Posterior vena cava (tissue), 2 donors: ENCODE measurements at places on chromosomes 12 and 14. TPM values are rescaled to one million over a fixed set of nuclear protein-coding genes. Genes with fewer than 3 reads are reported as not detected.
A peak's percentile ranks its signal among the peaks of the same experiment; 100 is the strongest.

Gene ERBB3
- total RNA-seq, result 1.4 TPM

Gene DAO
- total RNA-seq, result 0.28 TPM

Gene RNASE3
- 0.60 TPM for total RNA-seq

Gene SIX6
- total RNA-seq, result not detected

Gene ANKS1B
- 32.7 TPM for total RNA-seq

Gene C14orf132
- 70.8 TPM for total RNA-seq

Gene ABHD12B
- not detected for total RNA-seq

Gene SDR9C7
- total RNA-seq, result not detected

Gene AP4S1
- 9.3 TPM for total RNA-seq

Gene ADCY6
- 31.6 TPM for total RNA-seq

Gene BCL2L14
- not detected for total RNA-seq

Gene CLMN
- 11.1 TPM for total RNA-seq

Gene C14orf180
- 1.4 TPM for total RNA-seq

DNA sequence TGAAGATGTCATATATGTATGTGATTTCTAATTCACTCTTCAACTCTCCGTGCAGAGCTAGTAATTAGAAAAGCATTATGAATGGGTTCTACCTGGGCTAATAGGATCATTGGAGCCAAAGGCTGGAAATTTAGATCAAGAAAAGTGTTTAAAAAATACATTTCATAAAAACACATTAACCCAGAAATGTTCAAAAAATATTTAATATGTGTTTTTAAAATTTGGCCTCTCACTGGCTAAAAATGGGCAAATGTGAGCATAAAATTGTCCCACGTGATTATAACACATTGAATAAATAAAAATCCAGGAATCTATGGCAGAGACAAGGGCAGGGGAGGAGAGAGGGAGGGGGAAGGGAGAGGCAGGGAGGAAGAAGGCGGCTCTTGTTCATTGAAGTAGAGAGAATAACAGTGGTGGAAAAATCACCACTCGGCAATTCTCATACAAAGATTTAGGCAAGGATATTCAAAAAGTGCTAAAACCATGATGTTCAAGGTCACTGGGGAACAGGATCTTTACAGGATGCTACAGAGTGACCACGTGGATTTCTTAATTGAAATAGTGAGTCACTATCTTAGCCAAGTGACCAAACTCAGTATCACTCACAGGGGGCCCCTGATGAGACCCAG lies 38.8 kb downstream of the FBXO21 start:
- DNase-seq, result no peak

GRCh38 chr12:66242311-66242710 lies 53.3 kb downstream of the IRAK3 start:
- DNase-seq, result no peak

- DNase-seq, result no peak
Measured at GRCh38 chr12:75690296-75690955, 179.0 kb upstream of the KRR1 start.

DNA sequence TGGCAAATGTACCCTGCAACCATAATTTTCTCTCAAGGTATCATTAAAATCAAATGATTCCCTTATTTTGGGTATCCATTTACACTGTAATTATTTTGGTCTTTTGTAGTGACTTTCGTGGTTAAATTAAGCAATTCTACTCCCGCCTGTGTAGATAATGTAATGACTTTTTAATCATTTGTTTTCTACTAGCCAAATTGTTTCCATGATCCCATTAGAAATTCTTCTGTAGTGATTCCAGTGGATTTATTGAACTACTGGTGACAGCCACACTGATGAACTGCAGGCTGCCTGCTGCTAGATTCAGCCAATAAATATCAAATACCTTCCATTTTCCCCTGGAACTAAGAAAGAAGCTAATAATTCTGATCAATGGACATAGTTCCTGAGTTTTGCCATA lies 96.0 kb downstream of the WIF1 start:
- no peak for DNase-seq

GRCh38 chr12:49909826-49910225 lies 6.1 kb upstream of the FAIM2 start:
- DNase-seq, result peak; percentile 78

DNA sequence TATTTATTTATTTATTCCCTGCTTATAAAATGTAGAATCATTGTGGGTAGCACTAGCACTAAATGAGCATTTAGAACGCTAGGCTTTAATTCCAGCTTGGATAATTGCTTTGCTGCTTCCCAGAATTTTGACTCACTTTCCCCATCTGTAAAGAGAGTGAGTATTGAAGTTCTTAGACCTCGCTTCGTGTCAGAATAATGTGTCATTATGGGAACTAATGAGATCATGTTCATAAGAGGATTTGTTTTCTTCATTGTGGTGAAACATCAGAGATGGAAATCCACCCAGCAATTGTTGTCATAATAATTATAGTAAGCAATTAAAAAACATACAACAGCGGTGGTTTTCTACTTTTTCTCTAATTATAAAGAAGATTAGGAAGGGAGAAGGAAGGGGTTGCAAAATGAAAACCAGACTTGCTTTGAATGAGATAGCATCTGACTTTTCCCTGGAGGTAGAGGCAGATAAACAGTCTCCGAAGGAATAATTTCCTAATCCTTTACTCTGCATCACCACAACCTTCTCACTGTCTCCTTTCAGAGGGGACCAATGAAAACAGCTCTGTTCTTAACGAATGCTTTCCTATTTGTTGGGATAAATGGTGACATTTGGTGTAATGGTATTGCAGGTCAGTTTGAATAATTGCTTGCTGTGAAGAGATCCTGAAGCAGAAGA lies 86.8 kb upstream of the ARHGAP5 start:
- no peak for DNase-seq

DNA sequence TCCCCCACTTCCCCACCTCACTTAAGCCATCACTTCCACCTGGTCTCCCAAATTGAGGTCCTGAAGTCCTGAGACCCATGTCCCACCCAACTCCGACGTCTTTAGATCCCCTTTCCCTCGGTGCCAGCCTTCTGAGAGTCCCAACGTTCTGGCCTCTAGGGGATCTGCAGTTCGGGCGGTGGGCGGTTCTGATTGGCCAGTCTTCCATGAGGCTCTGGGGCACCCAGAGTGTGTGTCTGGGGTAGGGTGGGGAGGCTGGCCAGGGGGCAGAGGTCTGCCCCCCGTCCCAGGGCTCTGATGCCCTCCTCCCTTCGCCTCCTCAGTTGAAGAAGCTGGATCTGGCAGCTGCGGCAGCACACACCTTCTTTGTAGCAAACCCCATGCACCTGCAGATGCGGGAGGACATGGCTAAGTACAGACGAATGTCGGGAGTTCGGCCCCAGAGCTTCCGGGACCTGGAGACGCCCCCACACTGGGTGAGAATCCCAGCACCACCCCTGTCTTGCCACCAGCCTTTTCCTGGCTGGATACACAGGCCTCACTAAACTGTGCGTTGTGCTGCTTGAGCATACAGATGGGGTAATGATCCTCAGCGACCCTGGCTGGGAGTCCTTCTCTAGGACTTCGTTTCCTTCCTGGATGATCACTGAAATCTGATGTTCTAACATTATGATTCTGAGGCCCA lies 1.5 kb downstream of the P3H3 start:
- no peak for DNase-seq

GRCh38 chr12:113190761-113191160 lies 5.2 kb downstream of the RITA1 start:
- no peak for DNase-seq

- no peak for DNase-seq
Measured at GRCh38 chr14:76911473-76911872, 85.3 kb downstream of the LRRC74A start.

- peak; percentile 69 for DNase-seq
Measured at GRCh38 chr14:35347323-35348043, 55.3 kb downstream of the PSMA6 start.

DNA sequence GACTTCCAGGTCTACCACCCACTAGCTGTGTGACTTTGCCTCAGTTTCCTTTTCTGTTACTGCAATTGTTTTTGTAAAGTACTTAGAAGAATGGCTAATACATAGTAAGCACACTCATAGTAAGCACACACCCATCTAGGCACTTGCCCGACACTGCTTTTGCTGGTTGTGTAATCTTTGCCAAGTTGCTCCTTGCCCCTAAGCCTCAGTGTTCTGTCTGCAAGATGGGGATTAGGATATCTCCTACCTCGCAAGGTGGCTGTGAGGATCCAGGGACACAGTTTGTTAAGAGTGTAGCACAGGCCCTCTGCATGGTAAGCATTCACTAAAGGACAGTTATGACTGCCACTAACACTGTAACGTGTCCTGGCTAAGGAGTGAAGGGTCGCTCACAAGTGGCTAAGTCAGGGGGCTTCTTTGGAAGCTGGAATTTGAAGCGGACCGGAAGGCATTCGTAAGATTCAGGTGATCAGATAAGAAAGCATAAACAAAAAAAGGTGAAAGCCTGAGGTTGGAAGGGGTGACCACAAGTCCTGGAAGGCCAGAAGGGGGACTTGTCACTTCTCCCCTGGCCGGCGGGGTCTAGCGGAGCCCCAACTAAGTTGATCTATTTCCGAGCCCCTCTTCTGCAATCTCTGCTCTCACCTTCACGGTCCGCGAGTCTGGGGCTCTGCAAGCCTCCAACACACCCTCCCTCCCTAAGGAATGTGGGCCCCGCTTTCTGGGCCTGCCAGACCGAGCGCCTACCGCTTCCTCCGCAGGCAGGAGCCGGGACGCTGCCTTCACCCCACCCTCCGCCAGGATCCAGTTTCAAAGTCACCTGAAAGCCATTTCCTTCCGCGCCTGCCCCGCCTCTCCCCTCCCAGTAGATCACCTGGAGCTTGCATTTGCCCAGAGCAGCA lies 1.5 kb upstream of the PLEKHG3 start:
- DNase-seq, result no peak

GRCh38 chr12:116818341-116818856 lies 62.8 kb downstream of the HRK start:
- no peak for DNase-seq

DNA sequence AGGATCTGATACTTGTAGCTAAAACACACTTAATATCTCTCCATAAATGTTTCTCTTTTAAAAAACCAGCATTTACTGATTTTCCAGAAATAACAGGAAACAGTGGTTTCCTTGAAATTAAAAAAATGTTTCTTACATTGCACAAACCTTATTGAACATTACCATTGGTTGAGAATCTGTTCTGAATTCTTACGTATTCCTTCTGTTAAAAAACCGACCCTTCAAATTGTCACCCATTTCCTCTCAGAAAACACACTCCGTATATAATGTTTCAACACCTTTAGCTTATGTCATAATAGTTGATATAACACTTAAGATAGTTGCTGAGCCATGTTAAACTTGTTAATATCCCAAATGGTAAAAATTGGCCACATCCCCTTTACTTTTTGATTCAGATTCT lies 51.2 kb downstream of the MSRB3 start:
- no peak for DNase-seq

DNA sequence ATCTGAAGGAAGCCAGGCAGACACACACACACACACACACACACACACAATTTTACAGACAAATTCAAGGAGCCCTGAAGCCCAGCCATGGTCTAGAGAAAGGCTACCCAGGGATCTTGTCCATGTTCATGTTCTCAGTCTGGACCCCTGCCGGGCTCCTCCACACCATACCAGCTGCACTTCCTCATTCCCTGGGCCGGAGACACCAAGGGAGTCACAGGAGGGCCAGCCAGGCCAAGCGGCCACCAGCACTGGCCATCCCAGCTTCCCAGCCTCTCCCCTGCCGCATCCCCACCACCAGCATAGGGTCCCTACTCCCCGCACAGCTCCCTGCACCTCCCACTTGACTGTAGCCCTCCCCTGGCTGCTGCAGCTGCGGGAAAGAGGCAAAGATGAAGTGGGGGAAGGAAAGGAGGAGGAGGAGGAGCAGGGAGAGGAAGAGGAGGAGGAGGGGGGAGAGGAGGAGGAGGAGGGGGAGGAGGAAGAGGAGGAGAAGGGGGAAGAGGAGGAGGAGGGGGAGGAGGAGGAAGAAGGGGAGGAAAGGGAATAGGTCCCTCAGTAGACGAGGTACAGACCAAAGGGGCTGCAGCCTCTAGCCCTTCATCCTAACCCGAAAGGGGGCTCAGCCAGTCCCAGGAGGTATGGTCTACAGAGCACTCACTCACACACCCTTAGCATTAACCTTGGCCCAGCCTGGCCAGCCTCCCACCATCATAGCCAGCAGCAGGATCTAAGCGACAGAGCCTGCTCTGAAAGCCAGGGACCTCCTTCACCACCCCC lies 293.2 kb downstream of the DPF3 start:
- peak; percentile 70 for DNase-seq

- DNase-seq, result no peak
Measured at GRCh38 chr12:84954415-84954814, 41.8 kb upstream of the SLC6A15 start.

DNA sequence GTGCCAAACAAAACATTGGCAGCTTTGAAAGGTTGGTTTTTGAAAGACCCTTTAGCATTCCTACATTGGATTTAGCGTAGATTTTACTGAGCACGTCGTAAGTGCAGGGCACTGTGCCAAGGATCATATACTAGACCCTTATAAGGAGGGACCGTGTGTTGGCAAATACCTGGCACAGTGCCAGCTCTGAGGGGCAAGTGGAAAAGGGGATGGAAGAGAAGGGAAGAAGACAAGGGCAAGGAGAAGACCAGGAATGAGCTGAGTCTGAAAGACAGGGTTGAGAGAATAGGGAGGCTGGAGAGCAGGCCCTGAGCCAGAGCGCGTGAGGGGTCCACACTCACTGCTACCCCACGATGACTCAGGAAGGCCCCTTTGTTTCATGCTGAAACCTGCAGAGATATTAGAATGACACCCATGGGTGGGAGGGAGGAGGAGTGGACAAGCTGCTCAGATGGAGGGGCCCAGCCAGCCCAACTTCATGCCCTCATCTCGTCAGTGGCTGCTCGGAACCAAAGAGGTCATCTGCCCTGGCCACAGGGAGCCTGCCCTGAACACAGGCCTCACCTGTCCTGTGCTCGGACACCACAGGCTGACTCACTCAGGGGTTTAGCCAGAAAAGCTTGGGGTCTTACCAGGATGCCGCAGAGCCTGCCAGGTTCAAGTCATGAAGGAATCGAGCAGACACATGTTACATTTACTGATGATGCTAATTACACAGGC lies 25.0 kb downstream of the RAB35 start:
- DNase-seq, result no peak

- DNase-seq, result peak; percentile 90
Measured at GRCh38 chr12:122980183-122981035, at the start of gene ARL6IP4. Gene ARL6IP4, plus strand, starts transcription at chr12:122980681. Its CDS starts 459 bp downstream, at chr12:122981140.

DNA sequence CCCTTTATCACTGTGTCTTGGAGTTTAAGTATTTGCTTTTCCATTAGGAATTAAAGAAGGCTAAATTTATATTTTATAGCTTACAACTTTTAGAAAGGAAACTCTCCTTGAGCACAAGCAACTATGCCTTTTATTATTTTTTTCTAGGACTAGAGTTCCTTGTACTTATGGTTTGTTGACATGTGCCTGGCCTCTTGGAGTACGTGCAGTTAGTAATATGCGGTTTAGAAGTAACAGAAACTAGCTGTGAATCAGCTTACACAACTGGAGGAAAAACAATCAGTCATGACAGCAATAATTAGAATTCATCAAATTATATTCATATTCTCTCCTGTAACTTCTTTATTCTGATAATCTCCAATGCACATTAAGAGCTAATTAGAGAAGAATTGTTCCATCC lies 428.7 kb downstream of the AEBP2 start:
- no peak for DNase-seq
